ENCODE measurements at places on chromosomes 5 and 9. TPM values are rescaled to one million over a fixed set of nuclear protein-coding genes. Genes with fewer than 3 reads are reported as not detected.

DNA sequence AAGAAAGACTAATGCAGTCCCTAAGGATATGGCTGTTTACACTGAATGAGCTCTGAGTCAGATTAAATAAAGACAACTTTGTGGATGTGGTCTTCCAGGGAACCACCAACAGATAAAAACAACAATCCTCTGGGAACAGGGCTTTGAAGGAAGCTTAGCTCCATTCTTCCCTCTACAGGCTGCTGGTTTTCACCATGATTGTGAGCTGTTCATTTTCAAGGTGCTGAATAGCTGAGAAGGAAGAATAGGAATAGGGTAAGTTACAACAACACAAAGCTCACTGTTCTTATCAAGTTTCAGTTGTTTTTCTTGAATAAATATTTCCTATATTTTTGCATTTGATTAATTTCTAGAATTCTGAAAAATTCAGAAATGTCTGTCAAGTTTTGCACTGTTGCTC lies 25.9 kb upstream of the PTAR1 start:
- DNase-seq: no peak

DNA sequence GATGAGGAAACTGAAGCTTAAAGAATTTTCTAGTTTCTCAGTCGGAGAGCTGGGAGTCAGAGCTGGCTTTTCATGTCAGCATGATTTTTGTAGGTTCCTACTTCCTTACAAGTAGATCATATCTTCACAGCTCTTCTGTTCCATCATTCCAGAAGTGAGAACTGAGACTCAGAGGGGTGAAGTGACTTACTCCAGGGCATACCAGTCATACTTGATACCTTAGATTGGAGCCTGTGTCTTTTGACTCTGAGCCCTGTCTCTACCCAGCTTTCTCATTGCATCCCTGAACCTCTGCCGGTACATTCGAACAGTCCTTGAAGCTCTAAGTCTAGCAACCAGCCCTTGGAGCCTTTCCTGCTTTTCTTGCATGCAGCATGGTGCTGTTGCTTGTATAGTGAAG lies 53.3 kb downstream of the MCCC2 start:
- no peak for DNase-seq

GRCh38 chr9:133803028-133803585 lies 65.0 kb upstream of the SARDH start:
- DNase-seq: no peak

DNA sequence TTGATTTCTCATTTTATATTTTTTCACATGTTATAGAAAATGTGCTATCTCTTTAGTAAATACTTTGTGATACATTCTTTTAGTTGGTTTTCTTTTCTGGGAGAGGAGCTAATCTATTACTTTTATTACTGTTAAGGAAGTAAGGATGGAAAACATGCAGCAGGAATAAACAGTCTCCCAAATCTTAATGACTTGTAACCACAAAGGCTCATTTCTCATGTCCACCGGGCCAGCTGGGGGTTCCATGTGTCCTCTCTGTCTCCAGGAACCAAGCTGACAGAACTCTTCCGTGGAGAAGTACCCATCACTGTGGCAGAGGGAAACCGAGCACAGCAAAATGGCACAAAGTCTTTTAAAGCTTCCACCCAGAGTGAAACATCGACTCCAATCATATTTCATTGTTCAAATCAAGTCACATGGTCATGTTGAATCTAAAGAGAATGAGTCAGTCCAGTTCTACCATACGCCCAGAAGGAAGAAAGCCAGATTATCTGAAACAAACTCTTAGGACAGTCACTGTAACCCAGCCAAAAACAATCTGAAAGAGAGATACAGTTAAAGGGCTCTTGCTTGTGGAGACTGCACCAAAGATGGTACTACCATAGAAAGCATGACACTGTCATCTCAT lies 97.1 kb upstream of the CDH6 start:
- no peak for DNase-seq

GRCh38 chr9:137783521-137783920 lies 94.1 kb upstream of the CACNA1B start:
- DNase-seq: no peak

GRCh38 chr9:16335788-16336580 lies 534.5 kb downstream of the BNC2 start:
- DNase-seq: peak; percentile 96

- DNase-seq: no peak
Measured at GRCh38 chr5:141714542-141715310, 32.7 kb upstream of the ARAP3 start.

GRCh38 chr5:167626341-167627123 lies 664.9 kb upstream of the WWC1 start:
- DNase-seq: no peak

Gene CDC26
- 28.5 TPM for total RNA-seq

Gene ANKRD31
- total RNA-seq: 0.21 TPM

Gene SLC25A2
- total RNA-seq: not detected

Gene NEUROG1
- 0.04 TPM for total RNA-seq

Gene NUTM2G
- not detected for total RNA-seq

All from kidney epithelial cell (primary cell).